ENCODE measurements at places on chromosomes 12 and 14.

- DNase-seq: no peak
These were observed 7.6 kb upstream of the E2F7 start for GRCh38 chr12:77072833-77073495.

- no peak for DNase-seq
These were observed 53.4 kb downstream of the SLC16A7 start for GRCh38 chr12:59649203-59649602.

GRCh38 chr12:67601126-67601525, 47.4 kb upstream of the DYRK2 start:
- no peak for DNase-seq

- no peak for DNase-seq
These were observed 58.3 kb upstream of the HECTD1 start for GRCh38 chr14:31265701-31266398.

DNA sequence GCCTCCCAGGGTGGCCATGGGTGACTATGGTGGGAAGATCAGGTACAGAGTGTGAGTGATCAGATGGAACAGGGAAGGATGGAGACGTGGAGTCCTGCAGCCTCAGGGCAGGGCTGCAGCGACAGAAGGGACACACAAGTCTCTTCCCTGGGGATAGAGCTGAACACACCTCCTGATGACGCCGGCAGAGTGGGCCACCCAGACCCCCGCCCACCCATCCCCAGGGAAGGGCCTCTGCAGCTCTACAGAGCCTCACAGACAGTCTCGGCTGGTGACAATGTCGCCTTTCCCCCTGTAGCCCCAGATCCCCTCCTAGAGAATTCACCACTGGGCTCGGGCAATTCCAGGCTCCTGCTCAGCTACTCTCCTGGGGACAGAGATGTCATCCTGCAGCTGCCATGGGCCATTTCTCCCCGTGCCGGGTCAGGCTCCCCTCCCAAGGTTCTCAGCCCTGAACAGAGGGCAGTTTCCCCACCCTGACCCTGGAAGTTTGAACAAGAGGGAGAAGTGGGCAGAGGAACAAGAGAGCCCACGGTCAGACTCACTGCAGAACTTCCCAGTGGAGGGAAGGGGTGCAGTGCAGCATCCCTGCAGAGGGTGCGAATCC, 115.7 kb downstream of the NCOR2 start:
- no peak for DNase-seq

- DNase-seq: no peak
These were observed 236.7 kb downstream of the ANO2 start for GRCh38 chr12:5708371-5708770.

DNA sequence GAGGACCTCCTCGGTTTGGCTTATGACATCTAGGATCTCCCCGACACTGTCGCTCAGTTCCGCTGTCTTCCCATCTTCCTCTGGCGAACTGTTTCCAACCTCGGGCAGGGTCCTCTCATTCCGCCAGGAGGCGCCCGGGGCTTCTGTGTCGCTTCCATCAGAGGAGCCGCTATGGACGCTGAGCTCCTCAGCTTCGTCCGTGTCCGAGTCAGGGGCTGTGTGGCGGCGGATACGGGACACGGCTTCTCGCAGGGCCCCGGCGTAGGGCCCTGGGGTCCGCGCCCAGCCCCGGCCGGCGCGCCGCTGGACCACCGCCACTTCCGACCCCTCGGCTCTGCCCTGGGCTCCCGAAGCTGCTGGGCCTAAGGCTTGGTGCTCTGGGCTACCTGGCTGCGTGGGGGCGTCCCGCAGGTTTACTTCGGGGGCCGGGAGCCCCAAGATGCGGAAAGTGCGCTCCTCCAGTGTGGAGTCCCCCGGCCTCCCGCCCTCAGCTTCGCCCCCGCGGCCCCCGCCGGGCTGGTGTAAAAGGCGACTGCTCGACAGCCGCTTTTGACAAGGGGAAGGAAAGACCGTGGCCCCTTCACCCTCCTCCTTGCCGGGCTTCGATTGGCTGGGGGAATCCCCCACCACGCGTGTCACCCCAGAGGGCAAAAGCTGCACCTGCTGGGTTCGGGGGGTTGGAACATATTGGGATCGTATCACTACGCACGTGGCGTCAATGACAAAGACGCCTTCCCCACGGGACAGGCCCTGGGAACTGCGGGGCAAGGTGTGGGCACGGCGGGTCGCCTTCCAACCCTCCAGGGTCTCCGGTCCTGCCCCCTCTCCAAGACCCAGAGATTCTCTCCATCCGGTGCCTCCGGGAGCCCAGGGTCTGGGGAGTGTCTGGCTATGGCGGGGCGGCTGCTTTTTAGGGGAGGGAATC, 2.1 kb downstream of the DDN start:
- DNase-seq: peak; percentile 78

- DNase-seq: no peak
These were observed 42.0 kb downstream of the CNTN1 start for GRCh38 chr12:40734276-40734675.

- no peak for DNase-seq
These were observed 169.3 kb upstream of the AMIGO2 start for GRCh38 chr12:47249082-47249481.

DNA sequence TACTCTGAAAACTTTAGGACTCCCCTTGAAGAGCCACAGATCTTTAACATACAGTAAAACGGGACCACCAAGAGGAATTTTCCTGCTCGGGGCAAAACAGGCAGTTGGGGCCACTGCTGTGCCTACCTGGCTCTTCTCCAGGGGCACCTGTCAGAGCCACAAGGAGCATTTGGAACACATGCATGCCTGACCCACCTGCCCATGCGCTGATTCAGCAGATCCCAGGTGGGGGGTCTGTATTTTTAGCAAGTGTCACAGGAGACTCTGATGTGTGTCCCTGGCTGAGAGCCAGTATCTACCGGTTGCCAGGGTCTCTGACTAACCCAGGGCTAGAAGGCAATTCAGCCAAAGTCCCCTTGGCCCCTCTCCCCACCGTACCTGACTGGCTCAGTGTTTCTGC, 6.5 kb downstream of the CTDSP2 start:
- DNase-seq: no peak

DNA sequence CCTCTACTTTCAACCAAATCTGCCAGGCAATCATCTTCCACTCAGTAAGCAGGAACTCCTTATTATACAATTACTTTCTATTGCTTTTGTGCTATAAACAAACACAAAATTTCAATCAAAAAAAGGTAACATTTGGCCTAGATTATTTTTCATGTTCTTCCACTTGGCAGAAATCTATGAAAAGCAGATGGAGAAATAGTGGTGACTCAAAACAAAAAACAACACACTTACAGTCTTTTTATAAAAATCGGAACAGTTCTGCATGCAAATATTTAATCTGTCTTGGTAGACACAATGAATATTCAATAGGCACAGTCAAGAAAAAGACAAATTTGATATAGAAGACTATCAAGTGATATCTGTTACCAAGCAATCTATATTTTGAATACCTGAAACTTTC, 376.8 kb downstream of the RPS29 start:
- DNase-seq: no peak

- no peak for DNase-seq
These were observed 32.9 kb downstream of the TCHP start for GRCh38 chr12:109932878-109933503.

GRCh38 chr14:62144863-62145262, 382.6 kb downstream of the SNAPC1 start:
- no peak for DNase-seq

- peak; percentile 28 for DNase-seq
These were observed 6.0 kb upstream of the SHMT2 start for GRCh38 chr12:57223191-57224165.

- no peak for DNase-seq
These were observed 77.7 kb upstream of the DBX2 start for GRCh38 chr12:45128637-45129036.

- no peak for DNase-seq
These were observed 19.1 kb downstream of the DAAM1 start for GRCh38 chr14:59207506-59207933.

DNA sequence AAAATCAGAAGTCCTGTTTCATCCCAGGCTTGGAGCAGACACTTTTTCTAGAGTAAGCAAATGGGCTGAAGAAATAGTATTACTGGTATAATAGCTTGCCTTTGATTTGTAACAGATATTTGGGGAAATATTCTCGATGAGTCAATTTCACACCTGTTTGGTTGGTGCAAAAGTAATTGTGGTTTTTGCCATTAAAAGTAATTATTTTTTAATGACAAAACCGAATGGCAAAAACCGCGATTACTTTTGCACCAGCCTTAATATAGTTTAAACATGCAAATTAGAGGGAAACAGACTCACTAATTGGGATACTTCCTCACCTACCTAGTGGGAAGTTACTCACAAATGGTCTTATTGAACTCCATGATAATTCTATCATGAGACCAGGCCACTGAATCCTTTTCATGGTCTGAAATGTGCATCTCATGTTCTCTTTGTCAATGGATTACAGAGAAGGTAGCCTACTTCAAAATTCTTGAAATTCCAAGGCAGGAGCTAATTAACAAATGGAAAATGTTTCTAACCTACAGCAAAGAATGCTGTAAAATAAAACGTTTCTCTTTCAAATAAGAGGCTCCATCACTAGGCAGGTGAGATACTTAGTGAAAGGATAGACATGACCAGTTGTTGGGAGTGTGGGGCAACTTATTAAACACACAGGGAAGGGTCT, 391.3 kb downstream of the EMP1 start:
- no peak for DNase-seq

- no peak for DNase-seq
These were observed 106.4 kb downstream of the SCFD1 start for GRCh38 chr14:30728471-30728870.

DNA sequence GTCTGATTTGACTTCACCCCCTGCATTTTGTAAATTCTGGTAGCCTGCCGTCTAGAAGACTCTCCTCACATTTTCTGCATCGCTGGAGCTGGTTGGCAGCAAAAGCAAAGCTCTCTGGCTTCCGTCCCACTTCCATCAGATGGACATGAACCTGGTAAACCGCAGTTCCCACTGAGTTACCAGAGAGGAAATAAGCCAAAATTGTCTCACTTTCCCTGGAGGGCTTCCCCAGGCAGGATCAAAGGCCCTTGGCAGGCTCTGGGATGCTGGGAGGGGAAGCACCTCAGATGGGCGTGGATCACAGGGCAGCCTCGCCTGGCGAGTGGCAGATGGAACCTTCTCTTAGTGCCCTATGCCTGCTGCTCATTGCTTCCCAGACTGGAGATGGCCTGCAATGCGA, 243.5 kb downstream of the TMEM132C start:
- no peak for DNase-seq

GRCh38 chr12:5088586-5089264, 45.0 kb downstream of the KCNA5 start:
- no peak for DNase-seq

DNA sequence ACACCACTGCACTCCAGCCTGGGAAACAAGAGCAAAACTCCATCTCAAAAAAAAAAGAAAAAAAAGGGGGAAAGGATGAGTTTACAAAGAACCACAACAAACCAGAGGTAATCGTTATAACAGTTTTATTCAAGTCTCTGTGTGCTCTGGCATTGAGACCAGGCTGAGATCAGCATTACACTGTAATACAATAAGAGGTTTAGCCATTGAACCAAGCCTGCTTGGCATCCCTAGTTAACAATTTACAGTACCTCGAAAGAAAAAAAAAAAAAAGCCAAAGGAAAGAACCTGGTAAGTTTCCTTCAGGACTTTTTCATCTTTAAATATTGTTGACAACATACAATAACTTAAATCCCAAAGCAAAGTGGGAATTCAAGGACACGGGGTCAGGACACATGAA, 80.7 kb downstream of the TTC9 start:
- DNase-seq: no peak

DNA sequence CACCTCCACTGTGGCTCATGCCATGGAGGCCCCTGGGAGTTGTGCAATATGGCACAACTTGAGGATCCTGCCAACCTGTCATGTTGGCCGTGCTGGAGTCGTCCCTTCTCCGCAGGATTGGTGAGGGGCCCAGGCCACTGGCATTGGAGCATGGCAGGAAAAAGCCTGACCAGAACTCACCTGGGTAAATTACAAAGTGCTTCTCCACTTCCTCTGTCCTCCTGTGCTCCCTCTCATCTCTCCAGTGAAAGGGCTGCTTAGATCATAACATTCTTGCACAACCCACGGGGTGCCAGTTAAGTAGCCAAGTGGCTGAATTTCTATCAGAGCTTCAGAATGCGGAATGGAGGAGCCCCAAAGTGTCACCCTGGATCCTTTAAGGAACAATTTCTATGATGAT, 381.0 kb downstream of the DPF3 start:
- no peak for DNase-seq

DNA sequence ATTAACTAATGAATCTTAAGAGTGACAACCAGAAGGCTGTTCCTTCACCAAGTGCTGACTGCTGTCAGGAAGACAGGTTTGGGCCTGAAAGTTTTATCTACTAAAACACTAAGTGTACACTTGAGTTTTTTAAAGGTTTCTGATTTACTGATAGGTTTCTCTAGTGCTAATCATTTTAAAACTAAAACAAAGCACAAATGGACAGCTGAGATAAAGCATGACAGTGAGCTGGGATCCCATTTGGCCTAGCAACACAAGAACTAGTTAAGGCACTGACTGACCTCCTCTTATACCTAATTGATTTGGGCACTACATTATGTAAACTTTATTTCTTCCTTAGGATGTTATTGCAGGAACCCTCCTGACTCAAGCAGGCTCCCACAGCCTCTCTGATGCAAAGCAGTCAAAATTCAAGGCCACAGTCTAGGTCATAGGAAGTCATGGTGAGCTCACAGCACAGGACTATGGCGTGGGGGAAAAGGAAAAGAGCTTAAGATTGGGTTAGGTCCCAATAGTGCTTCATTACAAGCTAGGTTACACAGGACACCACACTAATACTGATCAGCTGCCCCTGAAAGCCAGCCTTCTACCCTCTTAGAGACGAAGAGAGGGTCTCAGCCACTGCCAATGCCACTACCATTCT, 3.5 kb downstream of the STXBP6 start:
- DNase-seq: no peak

GRCh38 chr12:5661811-5662210, 229.9 kb downstream of the NTF3 start:
- DNase-seq: no peak

DNA sequence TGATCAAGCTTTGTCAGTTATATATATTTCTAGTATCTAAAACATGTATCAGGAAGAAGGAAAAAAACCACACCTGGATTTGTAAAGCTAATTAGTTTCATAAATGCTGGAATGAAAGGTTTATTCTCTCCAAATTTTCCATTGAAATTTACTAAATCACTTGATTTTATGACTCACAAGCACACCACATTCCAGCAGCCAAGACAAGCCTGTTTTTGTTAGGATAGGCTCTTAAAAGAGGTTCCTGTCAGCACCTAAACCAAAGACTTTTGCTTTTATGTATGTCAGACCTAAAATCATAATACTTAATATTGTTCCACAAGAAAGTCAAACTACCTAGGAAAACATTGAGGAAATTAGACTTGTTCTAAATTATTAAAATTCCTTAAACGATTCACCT, 85.3 kb upstream of the PAWR start:
- DNase-seq: no peak
